NCI-H446 (cell line): ENCODE measurements at places on chromosomes 16 and 17.

DNA sequence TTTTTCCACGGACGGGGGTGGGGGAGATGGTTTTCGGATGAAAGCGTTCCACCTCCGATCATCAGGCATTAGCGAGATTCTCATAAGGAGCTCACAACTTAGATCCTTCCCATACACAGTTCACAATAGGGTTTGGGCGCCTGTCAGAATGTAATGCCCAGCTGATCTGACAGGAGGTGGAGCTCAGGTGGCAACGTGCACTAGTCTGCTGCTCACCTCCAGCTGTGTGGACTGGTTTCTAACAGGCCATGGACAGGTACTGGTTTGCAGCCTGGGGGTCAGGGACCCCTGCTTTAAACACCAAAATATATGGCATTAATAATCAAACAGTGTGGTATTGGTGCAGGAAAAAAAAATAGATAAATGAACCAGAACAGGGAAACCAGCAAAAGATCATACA lies 157.5 kb upstream of the NLRP1 start:
- no peak for DNase-seq

DNA sequence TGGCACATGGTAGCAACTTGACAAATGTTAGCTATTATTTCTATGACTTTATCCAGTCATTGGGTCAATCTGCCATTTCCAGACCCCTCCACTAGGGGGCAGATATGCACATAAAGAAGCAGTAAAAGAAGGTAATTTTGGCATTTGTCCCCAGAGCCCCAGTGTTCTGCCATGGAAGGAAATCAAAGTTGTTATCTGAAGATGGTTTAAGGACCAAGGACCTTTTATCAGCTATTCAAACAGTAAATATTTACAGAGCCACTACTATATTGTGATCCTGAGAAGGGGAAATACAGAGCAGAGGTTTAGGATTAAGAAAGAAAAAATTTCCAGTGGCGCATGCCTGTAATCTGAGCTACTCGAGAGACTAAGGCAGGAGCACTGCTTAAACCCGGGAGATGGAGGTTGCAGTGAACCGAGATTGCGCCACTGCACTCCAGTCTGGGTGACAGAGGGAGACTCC lies 20.0 kb downstream of the TRAF4 start:
- peak; percentile 58 for DNase-seq

GRCh38 chr16:69532641-69533455 lies 32.9 kb upstream of the NFAT5 start:
- DNase-seq: no peak

DNA sequence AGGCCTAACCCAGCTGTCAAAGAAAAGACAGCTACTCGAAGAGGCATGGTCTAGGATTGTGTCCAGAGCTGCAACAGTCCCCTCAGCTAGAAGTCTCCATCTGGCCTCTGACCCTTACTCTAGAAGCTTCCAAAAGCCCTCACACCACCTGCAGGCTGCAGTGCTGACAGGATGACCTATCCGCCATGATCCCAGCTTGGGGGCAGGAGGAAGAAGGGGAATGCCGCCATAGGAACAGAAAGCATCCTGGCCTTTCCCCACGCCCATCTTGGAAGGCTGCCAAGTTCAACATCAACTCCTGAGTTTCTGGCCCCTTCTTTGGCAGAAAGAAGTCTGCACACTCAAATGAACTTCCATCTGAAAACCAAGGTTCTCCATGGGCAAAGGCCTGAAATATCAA lies 3.1 kb upstream of the KRT36 start:
- DNase-seq: peak; percentile 55

GRCh38 chr16:31094088-31094423 lies 541 bp downstream of the VKORC1 start:
- DNase-seq: no peak

DNA sequence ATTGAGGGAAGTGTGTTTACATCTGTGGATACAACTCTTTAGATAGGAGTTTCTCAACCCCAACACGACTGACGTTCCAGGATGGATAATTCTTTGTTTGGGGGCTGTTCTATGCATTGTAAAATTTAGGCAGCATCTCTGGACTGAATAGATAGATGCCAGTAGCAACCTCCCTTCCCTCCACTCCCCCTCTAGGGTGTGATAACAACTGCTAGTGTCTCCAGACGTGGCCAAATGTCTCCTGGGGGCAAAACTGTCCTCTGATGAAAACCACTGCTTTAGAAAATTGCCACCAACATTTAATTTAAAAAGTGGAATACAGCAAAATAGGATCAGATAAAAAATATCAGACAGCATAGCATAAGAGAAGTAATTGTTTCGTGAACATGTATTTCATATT lies 79.9 kb downstream of the HS3ST3A1 start:
- no peak for DNase-seq

DNA sequence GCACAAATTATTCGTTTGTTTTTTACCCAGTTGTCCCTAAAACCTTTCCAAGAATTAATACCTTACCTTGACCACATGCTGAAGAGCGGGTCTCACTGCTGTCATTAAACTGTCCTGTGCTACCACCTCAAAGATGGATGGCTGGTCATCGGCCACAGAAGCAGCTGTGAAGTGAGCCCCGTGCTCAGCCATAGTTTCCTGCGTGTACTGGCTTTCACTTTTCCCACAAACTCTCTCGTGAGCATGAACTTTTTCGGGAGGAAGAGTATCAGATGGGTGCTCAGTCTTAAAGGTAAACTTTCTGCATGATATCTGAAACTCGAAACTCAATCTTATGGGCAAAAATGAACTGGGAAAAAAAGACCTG lies 558 bp downstream of the PEX12 start:
- no peak for DNase-seq

DNA sequence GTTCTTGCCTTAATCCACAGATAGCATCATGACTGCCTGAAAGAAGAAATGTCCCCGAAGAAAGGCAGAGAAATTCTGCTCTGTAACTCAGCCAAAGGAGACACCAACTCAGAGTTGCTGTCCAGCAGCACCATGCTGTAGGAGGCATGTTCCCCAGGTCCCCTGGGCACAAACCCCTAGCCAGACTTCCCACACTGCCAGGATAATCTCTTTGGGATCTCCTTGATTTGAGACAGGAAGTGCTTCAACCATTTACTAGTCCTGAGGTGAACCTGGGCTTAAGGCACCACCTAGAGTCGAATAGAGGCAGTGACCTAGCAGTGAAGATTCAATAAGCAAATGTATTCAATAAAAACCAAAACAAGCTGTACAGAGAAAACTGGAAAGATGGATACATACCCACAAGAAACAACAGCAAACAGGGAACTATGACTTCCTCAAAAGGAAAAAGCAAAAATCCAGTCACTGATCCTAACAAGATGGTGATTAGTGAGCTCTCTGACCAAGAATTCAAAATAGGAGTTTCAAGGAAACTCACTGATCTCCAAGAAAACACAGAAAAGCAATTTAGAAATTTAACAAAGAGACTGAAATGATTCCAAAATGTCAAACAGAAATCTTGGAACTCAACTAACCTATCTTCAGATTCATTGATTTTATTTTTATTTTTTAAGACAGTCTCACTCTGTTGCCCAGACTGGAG lies 5.7 kb downstream of the OR4D2 start:
- peak; percentile 40 for DNase-seq

DNA sequence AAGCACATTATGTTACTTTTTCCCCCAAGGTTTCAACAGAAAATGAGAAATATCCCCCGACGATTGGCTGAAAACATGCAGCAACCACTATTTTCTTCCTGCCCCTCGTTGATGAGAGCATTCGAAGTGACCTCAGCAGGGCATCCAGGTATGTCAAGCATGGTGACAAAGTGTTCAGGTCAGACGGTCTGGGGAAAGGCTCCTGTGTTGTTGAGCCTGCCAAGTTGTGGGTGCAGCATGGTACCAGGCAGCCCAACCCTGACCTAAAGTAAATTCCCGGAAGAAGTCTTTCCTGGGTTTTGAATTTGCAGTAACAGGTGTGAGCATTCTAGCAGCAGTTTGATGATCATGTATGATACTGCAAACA lies 51.7 kb upstream of the SEC14L1 start:
- no peak for DNase-seq

DNA sequence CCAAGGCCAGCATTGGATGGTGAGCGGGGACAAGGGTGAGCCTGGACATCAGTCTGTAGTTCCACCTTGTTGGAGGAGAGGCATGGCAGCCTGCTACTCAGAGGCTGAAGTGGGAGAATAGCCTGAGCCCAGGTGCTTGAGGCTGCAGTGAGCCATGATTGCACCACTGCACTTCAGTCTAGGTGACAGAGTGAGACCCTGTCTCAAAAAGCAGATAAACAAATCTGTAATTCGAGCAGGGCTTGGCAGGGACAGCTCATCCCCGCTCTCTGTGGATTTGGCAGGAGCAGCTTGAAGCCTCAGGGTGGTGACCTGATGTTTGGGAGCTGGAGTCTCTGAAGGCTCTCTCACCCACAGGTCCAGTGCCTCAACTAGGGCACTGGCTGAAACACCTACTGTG lies 38.6 kb upstream of the ZCCHC14 start:
- no peak for DNase-seq

GRCh38 chr16:84000989-84001642 lies 33.1 kb downstream of the NECAB2 start:
- no peak for DNase-seq

GRCh38 chr17:67993998-67994361 lies 2.3 kb downstream of the C17orf58 start:
- DNase-seq: peak; percentile 38

DNA sequence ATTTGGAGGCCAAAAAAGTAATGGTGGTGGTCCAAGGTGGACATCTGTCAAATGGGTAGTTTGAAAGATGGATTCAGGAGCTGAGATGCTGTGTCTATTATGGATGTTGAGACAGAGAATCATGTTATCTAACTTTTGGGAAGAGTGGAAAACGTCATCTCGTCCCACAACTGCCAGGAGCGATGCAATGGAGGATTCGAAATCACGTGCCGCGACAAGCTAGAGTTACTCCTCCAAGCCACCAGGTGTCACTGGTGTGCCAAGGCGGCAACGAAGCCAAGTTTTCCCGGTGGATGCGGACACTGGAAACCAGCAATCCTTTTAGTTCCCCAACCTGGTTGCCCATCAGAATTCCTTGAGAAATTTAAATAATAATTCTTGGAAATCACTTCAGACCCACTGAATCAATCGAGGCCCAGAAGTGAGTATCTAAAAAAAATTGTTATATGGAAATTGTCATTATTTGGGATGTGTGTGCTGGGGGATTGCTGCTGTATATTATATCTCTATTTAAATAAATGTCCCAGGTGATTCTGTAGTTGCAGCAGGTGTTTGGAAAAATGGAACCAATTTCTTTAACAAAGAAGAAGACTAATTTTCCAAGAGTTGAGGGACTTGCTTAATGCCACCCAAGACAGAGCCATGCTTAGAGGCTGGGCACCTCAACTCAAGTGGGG lies 206.1 kb downstream of the HAPSTR1 start:
- DNase-seq: peak; percentile 35

DNA sequence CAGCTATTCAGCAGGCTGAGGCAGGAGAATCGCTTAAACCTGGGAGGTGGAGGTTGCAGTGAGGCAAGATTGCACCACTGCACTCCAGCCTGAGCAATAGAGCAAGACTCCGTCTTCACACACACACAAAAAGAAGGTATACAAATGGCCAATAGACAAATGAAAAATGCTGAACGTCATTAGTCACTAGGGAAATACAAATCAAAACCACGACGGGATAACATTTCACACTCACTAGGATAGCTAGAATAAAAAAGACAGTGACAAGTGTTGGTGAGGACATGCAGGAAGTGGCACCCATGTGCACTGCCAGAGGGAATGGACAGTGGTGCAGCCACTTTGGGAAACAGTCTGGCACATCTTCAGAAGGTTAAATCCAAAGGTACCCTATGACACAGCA lies 172.9 kb downstream of the FTO start:
- DNase-seq: no peak

- no peak for DNase-seq
These were observed 5.9 kb upstream of the CCDC154 start for GRCh38 chr16:1450218-1450617.

- no peak for DNase-seq
These were observed 94.7 kb downstream of the SEC14L1 start for GRCh38 chr17:77235370-77235941.

GRCh38 chr16:15811481-15812400 lies 45.1 kb downstream of the MYH11 start:
- no peak for DNase-seq

- no peak for DNase-seq
These were observed 754 bp downstream of the RAB11FIP4 start for GRCh38 chr17:31392002-31392855.

DNA sequence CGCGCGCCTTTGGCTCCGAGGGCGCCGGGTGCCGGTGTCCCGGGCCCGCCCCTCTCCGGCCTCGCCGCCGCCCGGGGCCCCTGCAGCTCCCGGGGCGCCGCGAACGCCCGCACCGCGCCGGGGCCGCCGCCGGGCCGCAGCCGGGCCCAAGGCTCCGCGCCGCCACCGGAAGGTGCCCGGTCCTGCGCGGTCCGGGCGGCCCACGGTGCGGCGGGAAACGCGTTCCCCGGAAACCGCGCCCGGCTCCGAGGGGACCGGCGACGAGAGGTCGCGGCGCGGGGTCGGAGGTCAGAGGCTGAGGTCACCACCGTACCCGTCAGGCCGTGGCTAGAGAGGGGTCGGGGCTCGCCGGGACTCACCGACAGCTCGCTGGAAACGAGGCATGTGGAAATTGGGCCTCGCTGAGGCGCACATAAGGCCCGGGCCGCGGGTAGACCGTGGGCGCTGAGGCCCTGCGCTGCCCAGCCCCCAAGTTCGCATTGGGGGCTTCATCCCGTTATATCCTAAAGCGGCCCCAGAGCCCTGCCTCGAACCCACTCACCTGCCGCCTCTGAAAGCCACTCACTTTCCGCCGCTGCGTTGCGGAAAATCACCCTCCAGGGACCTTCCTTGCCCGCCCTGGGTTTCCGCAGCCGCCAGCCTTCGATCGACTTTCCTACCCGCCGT lies at the start of gene DUS1L:
DUS1L (minus strand) TSS at position 167 of the 666 bp plus-strand sequence. CDS start 745 bp downstream, outside the sequence.
- no peak for DNase-seq

DNA sequence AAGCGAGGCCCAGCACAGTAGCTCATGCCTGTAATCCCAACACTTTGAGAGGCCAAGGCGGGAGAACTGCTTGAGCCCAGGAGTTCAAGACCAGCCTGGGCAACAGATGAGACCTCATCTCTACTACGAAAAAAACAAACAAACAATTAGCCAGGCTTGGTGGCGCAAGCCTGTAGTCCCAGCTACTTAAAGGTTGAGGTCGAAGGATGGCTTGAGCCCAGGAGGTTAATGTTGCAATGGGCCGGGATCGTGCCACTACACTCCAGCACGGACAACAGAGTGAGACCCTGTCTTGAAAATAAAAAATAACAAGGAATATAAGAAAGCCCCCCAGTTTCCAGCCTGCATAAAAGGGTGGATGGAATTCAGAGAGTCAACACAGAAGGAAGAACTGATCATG lies 40.3 kb downstream of the ARHGAP17 start:
- DNase-seq: no peak

DNA sequence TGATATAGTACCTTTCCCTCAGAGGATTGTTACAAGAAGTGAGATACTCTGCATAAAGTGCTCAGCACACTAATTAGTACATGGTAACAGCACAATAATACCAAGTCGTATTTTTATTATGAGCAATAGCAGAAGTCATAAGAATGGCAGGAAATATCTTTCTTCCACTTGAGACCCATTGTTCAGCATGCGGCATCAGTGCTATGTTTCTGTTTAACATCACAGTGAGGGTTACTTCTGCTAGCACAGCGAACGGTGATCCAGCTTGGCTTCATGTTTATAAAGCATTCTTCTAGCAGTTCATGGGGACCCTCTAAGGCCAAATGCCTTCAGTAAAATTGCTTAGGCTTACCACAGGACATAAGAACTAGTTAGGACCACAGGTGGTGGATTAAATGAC lies 83.1 kb downstream of the MYO1D start:
- DNase-seq: no peak

- DNase-seq: peak; percentile 62
These were observed 158.8 kb downstream of the AATF start for GRCh38 chr17:37107406-37108083.
